ENCODE measurements at places on chromosomes 3 and 15.

- no peak for DNase-seq
Measured at GRCh38 chr3:134274571-134274970, 23.9 kb upstream of the RYK start.

DNA sequence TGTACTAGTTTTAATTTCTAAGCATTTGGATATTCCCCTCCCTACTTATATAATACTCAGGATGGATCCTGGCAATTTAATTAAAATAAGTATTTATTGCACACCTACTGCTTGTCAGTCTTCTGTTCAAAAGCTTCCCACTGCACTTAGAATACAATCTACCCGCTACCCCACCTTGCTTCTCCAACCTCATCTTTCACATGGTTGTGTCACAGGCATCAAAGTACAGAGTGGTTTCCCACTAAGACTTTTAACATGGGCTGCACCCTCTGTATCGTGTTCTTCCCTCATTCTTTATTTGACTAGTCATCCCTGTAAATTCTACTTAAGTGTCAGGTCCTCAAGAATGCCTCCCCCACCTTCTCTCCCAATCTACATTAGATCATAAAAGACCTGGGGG is 35.0 kb downstream of the RIOX2 start:
- DNase-seq: no peak

GRCh38 chr3:127015282-127016042 is 32.5 kb downstream of the PLXNA1 start:
- DNase-seq: no peak

DNA sequence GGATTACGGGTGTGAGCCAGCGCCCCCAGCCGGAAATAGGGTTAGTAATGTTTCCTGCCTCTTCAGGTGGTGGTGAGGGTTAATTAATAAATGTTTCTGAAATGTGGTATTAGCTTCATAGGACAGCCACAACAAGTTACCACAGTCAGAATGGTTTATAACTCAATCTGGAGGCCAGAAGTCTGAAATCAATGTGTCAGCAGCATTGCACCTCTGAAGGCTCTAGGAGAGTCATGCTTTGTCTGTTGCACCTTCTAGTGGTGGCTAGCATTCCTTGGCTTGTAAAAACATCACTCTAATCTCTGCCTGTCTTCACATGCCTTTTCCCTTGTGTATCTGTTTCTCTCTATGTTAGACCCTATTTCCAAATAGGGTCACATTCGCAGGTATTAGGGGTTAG is 7.8 kb upstream of the RPSA start:
- DNase-seq: no peak

DNA sequence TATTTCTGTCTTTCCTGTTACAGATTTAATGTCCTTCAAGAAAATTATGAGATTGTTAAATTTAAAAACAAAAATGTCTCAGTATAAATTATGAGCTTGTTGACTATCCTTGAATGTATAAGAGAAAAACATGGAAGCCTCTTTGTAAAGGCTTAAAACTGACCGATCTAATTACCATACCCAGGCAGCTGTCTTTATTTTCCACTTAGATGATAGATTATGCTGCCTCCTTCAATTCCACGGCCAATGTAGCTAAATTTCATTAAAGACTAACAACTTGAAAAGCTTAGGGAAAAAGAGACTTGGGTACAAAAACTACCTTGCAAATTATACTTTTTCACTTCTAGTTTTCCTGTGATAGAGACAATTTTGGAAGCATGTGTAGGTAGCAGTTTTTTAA is 88.3 kb downstream of the ATP10A start:
- no peak for DNase-seq

DNA sequence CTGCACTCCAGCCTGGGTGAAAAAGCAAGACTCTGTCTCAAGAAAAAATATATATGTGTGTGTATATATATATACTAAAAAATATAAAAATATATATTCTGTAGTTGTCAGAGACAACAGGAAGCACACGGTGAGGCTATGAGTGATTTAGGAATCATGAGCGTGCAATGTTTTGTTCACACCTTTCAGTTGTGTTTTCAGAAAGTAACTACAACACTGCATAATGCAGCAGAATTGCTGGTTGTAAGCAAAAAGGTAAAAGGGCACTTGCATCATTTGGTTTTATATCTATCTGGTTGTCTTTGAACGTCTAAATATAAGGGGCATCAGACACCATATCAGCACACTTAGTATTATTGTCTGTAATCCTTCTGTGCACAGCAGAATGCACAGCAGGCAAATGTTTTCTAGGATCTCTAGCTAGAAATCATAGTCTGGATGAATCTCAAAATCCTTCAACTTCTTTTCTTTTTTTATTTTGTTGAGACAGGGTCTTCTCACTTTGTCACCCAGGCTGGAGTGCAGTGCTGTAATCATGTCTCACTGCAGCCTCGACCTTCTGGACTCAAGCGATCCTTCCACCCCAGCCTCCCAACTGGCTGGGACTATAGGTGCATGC is 44.8 kb downstream of the CCR3 start:
- no peak for DNase-seq

DNA sequence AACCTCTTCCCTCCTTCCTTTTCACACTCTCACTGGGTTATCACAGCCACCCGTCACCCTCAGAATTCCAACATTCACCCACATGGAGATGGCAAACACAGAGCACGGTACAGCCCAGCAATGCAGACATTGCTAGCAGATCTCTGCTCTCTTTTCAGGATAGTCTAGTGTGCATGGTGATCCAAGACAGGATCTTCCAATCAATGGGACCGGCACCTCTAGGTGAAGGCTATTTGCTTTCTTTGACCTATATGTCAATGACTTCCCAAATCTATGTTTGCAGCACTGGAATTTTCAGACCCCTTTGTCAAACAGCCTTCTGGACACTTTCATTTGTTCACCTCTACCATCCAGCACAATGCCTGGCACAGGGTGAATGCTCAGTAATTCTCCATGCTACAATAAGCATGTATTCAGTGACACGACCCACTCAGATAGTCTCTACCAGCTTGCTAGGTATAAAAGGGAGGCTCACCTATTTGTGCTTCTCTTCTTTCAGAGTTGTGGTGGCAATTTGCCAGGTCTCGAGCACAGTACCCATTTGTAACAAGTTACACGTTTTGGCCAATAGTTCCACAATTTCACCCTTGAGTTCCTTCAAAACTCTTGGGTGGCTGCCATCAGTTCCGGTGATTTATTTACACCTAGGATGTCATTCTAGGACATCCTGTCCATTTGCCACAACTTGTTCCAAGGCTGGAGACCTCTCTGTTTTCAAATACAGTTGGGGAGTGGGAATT is 279.1 kb upstream of the ICE2 start:
- DNase-seq: no peak

GRCh38 chr3:168124791-168125190 is 29.1 kb upstream of the GOLIM4 start:
- no peak for DNase-seq

DNA sequence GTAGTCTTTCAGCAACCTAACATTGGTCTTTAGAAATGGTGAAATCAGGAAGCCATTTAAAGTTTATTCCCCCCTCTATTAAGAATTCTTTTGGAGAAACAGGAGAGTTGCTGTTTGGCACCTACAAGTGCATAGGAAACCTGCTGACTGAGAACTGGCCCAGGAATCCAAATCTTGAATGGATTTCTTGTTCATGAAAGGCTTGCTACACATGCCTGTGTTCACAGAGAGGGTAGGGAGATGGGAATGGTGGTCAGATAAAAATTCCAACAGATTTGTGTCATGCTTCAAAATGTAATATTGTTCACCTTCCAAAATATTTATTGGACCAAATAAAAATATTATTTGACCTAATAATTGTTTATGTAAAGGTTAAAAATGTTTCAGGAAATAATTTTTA is 24.2 kb upstream of the ZPLD1 start:
- DNase-seq: no peak

DNA sequence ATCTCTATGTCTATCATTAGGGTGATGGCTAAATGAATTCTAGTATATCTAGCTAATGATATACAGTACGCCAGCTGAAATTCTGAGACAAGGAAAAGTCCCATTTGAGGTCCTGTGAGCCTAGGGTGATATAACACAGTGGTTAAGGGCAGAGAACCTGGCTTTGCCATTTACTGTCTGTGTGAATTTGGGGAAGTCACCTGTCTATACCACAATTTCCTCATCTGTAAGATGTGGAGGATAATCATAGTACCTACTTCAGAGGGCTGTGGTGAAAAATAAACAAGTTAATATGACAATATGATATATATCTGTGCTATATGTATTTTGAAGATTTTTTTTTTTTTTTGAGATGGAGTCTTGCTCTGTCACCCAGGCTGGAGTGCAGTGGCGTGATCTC is 9.8 kb upstream of the ANKDD1A start:
- DNase-seq: no peak

GRCh38 chr15:64166102-64166890 is 3.5 kb upstream of the PPIB start:
- no peak for DNase-seq

DNA sequence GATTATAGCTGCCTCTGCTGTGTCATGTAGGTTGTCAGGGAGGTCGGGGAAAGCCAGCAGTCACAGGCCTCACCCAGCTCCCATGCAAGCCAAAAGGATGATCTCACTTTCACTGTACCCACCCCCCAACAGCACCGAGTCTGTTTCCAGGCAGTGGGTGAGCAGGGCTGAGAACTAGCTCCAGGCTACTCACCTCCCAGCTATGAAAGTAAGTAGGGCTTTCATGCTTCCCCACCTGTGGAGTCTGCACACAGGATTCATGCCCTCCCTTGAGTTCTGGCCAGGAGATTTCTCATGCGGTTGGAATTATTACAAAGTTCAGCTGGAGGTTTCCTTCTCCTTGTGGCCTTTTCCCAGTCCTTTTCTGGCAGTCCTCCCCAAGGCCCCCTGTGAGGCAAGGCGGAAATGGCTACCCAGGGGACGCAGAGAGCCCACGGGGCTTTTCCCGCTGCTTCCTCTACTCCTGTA is 356.2 kb downstream of the SV2B start:
- DNase-seq: no peak

GRCh38 chr3:150308481-150309256 is 99.4 kb upstream of the TSC22D2 start:
- no peak for DNase-seq

DNA sequence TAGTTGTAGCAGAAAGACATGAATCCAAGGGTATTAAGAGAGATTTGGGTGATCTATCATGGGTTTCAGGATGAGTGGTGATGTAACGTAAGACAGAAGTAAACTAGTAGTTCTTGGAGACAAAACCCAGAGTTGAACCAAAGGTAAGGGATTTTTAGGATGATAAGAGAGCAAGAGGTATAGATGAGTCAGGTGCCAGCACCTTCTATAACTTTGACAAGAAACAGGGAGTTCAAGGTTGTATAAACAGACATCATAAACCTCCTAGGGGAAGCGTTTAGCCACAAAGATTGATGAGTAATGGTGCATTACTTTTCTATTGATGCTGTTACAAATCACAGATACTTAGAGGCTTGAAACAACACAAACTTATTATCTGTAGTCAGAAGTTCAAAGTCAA is 447.3 kb upstream of the ARHGEF26 start:
- DNase-seq: no peak

GRCh38 chr3:101703169-101703568 is 16.7 kb upstream of the RPL24 start:
- no peak for DNase-seq

DNA sequence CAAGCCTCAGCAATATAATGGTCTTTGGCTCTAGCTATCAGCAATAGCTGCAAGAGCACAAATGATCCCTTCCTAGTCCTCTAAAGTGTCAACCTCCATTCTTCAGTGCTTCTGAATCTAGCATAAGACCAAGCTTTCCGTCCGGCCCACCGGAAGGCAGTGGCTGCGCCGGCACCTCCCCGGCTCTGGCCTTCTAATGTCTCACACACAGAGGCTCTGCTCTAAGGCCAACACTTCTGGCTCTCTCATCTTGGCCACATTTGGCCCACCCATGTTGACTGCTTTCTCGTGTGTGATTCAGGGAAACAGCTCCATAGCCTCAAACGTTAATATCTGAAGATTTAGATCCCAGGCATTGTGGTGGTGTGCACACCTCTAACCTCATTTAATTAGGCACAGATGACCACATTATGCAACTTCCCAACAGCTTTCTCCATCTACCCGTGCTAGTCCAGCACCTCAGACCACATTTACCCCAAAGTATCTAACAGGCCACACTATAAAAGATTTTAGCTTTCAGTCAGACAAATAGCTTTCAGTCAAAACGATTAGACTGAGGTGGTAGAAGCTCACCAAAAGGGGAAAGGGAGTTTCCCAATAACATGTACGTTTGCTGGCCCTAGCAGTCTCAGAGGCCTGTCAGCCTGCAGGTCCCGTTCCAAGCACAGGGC is 19.3 kb downstream of the SLC51A start:
- no peak for DNase-seq

DNA sequence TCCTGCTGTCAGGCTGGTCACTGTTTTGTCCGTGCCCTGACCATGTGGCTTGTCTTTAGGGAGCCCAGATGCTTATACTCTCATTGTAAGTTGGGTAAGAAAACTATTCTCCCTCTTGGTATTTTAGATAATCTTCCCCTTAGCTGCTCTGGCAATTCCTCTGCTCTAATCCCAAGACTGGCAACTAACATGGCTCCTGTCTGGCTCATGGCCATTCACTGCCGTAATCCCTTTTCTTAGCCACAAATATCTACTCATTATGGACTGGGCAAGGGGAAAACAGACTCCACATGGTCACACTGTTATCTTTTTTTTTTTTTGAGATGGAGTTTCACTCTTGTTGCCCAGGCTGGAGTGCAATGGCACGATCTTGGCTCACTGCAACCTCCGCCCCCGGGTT is 38.8 kb downstream of the TYRO3 start:
- DNase-seq: no peak

- no peak for DNase-seq
Measured at GRCh38 chr3:189726277-189726676, 95.1 kb downstream of the TP63 start.

- DNase-seq: no peak
Measured at GRCh38 chr15:35000511-35000910, 12.4 kb upstream of the ZNF770 start.

DNA sequence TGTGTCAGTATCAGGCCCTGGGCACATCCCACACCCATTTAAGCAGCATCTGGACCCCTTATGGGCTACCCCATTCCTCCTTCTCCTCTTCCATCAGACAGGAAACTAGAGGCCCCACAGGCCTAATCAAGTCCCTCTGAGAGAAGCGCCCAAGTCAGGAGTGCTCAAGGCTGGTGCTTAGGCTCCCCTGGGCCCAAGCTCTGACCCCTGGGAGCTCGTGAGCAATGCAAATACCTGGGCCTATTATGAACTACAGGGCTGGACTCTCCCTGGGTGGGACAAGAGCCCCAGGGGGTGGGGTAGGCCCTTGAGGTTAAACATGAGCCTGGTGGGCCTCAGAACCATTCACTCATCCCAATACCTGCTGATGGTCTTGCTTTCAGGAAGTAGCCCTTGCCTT is 57.4 kb downstream of the SEMA3G start:
- no peak for DNase-seq

Data from NCI-H460 (cell line).